Breast epithelium (tissue), 4 donors: ENCODE measurements at places on chromosomes 2 and 18. TPM values are rescaled to one million over a fixed set of nuclear protein-coding genes. Genes with fewer than 3 reads are reported as not detected.

ANKRD53 gene
- 3.2 TPM for total RNA-seq

SCG2 gene
- not detected for total RNA-seq

TGFA gene
- total RNA-seq, result 16.1 TPM

GPBAR1 gene
- total RNA-seq, result 22.2 TPM

COLEC11 gene
- 1.9 TPM for total RNA-seq

ARHGAP15 gene
- 13.4 TPM for total RNA-seq

FAP gene
- 36.0 TPM for total RNA-seq

LYG2 gene
- not detected for total RNA-seq

CCDC138 gene
- 13.5 TPM for total RNA-seq

TUBB8B gene
- 0.66 TPM for total RNA-seq

NR4A2 gene
- total RNA-seq, result 7.9 TPM

KRCC1 gene
- 34.1 TPM for total RNA-seq

QPCT gene
- total RNA-seq, result 5.2 TPM

REEP1 gene
- total RNA-seq, result 1.3 TPM

PLB1 gene
- 11.9 TPM for total RNA-seq

ASPRV1 gene
- total RNA-seq, result 1.6 TPM

POTEE gene
- not detected for total RNA-seq

DSG4 gene
- not detected for total RNA-seq

UPP2 gene
- total RNA-seq, result 0.16 TPM

ROCK1 gene
- total RNA-seq, result 86.6 TPM

TP53I3 gene
- 24.3 TPM for total RNA-seq

CAPN14 gene
- total RNA-seq, result 0.16 TPM
